ENCODE measurements at places on chromosomes 1 and 21.

DNA sequence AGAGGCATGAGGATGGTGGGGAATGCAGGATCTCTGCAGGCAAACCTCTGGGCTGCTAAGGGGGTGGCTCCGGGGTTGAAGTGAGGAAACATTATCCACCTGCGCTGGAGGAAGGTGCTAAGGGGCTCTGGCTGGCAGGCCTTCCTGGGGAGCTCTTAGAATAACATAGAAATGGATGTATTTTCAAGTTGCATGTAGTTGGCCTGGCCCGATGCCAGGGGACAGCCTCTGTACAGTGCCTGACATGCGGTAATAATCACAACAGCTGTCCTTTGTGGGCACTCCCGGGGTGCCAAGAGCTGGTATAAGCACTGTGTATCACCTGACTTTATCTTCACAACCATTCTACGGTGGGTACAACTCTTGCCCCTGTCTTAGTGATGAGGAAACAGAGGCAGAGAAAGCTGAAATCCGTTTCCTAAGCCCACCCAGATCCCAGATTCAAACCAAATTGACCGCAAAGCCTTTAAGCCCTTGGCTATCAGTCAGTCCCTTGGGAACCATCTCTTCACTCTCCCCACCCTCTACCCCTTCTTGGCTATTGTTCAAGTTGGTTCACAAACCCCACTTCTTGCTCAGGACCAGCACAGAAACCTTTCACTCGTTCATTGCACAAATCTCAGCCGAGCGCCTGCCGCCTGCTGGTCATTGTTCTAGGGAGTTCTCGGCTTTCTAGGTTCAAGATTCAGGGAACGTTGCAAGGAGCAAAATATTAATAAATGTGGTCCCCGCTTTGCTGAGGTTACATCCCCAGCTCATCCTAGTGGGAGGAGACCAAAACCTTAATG is 30.9 kb downstream of the PADI4 start:
- DNase-seq = no peak

- no peak for DNase-seq
Observed at GRCh38 chr1:180255536-180256340, 25.7 kb downstream of the LHX4 start.

DNA sequence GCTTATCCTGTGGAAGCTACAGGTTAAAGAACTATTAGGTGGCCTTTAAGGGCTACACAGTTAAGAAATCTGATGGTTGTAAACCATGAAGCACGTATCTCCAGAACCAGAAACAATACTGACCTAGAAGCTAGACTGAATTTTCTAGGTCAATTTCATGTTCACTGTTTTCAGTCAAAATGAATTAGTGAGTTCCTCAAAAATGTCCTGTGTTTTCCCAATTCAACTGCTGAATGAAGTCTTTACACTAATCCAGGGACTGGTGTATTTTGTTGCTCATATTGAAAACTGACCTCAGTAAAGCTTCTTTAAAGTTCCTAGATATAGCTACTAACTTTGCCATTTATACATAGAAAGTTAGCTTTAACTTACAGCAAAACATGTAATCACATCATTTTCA is 6.0 kb downstream of the HNRNPU start:
- DNase-seq = no peak

GRCh38 chr1:236161230-236161629 is 18.9 kb downstream of the GPR137B start:
- no peak for DNase-seq

GRCh38 chr1:24316645-24317044 is 2.5 kb upstream of the GRHL3 start:
- DNase-seq = no peak

DNA sequence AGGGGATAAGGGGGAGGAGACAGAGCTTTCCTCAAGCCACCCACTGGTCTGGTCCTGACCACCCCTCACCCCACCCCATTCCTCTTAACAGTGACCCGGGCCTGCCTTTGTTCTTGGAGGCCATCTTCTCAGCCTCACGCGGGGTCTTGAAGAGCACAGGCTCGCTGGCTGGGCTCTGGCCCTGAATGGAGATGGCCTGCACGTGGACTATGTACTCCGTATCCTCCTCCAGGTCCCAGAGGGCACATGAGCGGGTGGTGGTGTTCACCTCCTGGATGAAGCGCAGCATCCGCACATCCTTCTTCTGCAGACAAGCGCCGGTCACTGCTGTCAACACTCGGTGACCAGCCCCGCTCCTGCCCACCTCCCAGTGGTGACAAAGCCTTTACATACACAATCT is 2.6 kb downstream of the FNDC5 start:
- no peak for DNase-seq

DNA sequence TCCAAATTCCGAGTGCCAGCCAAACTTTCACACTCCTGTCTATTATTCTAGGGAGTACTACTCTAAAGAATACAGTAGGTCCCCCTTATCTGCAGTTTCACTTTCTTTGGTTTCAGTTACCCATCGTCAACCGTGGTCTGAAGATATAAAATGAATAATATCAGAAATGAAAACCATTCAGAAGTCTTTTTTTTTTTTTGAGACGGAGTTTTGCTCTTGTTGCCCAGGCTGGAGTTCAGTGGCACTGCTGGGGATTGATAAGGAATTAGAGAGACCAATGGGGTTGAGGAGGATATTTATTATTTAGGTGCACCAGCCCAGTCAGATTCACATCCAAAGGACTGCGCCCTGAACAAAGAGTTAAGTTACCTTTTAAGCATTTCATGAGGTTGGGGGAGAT is 52.9 kb upstream of the SRSF10 start:
- DNase-seq = no peak

GRCh38 chr1:77744576-77744975 is 15.1 kb downstream of the USP33 start:
- no peak for DNase-seq

DNA sequence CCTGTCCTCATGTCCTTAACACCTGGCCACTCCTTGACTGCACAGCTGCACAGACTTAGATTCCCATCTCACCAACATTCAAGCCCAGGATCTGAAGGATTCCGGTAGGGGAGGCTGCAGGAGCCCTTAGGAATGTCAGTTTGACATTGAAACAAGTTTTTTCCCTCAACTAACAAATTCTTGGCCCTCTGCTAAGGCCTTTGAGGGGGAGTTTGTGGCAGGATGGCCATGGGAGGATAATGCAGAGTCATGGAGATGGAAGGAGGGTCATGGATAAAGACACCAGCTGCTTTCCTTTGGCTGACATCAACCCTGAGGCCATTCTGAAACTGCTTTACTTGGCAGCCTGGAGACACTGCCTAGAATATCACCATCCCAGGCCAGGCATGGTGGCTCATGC is 63.4 kb upstream of the PPP2R5A start:
- DNase-seq = no peak

DNA sequence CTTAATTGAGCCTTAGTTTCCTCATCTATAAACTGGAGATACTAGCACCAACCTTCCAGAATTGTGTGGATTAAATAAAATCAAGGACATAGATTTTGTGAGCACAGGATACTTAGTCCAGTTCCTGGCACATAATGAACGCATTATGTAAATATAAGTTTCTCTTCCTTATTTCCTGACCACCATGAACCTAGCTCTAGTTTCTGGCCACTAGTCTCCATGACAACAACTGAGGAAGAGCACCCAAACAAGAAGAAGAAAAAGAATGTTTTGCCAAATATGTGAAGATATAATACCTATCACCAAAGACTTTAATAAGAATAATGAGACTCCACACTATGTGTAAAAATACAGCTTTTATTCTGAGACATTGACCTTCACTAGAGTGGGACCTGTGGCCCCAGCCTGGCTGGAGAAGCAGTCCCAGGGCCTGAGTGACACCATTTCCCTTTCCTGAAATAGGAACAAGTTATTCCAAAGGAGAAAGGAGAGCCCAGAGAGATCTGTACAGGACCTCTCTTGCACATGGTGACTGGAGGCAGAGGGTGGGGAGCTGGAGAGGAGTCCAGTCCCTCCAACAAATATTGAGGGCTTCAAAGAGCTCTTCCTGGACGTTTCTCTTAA is 940 bp upstream of the USF1 start:
- no peak for DNase-seq

- no peak for DNase-seq
Observed at GRCh38 chr1:17765444-17766411, 10.6 kb downstream of the ACTL8 start.
